ENCODE measurements at places on chromosomes 2 and 18.

DNA sequence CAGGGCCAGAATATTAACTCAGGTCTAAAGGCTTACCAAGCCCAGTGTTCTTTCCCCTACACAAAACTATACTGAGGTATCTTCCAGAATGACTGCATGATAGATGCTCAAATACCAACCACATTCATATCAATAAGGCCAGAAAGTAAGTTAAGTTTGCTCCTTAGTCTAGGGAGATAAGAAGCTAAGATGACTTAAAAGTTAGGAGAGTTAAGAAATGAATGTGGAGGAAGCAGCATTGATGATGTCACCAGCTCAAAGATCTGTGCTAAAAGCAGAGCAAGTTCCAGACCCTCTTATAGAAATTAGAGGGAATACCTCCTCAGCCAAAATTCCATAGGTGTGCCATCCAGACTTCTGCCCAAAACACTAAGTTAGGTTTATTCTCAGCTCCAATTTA lies 6.1 kb downstream of the PPP4R1 start:
- DNase-seq, result no peak

- DNase-seq, result no peak
Observed at GRCh38 chr2:111052621-111053020, 68.1 kb upstream of the BCL2L11 start.

- no peak for DNase-seq
Observed at GRCh38 chr18:8661754-8662559, 43.4 kb upstream of the MTCL1 start.

- DNase-seq, result no peak
Observed at GRCh38 chr2:231861288-231861931, 64.8 kb downstream of the NPPC start.

GRCh38 chr18:55014095-55014494 lies 54.8 kb upstream of the CCDC68 start:
- no peak for DNase-seq

DNA sequence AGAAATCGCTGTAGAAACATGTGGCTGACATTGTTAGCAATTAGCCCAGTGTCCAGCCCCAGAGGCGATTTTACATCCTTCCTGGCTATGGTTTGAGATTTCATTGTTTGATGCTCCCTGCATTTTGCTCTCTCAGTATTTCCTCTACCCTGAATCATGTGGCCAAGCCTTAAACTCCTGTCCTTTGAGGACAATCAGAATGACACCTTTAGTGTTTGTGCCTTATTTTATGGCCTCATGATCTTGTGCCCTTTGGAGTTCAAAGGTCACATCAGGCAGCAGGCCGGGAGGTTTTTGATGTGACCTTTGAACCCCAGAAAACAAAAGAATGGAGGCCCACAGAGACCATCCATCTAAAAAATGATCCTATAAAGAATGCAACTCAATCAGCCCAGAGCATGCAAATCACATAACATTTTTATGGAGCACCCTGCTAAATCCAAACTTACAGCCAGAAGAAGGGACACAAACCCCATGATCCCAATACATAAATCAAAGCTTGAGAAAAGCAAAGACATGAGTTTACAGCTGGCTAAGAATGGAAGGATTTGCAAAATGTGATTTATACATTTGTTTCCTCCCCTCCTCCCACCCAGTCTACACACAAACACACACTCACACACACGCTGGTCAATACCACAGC lies 52.5 kb downstream of the FECH start:
- DNase-seq, result no peak

DNA sequence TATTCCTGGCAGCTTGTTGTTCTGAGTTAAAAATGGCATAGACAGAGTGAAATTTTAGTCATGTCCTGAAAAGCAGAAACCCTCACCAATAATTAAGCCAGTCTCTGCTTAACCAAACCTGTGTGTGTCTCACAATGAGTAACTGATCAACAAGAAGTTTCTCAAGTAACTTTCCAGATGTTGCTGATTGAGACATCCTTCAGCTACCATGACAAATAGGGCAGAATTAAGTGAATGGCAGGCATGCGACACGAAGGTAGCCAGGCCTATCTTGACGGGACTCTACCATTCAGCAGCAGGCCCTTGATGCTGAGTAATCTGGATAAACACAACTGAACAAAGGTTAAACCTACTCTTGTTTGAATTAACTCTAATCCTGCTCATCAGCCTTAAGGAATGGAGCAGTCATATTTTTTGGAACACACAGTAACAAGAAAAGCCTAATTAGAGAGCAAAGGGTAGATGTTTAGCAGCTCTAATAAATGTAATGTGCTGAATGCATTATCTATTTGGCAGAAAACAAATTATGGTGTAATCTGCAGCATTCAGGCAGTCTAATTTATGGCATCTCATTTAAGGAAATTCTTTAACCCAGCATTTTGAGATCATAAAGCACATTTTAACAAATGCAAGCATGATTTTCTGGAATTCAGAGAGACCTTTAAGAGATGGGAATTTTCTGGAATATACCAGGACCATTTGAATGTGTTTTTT lies 159.5 kb upstream of the EPHA4 start:
- no peak for DNase-seq

DNA sequence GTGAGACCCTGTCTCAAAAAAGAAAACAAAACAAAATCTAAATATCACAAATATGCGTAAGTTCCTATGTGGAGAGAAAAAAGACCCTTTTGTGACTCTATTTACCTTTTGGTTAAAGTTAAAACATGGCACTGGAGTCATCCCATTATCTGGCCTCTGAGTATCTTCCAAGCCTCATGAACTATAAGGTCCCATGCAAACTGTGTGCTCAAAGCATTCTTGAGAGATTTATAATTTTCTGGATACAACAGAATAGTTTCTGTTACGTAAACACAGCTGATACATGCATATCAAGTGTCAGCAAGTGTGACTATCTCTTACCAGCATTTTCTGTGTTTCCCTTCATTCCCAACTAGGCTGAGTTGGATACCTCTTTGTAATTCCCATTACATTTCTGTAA lies 8.8 kb upstream of the NOSTRIN start:
- DNase-seq, result no peak

DNA sequence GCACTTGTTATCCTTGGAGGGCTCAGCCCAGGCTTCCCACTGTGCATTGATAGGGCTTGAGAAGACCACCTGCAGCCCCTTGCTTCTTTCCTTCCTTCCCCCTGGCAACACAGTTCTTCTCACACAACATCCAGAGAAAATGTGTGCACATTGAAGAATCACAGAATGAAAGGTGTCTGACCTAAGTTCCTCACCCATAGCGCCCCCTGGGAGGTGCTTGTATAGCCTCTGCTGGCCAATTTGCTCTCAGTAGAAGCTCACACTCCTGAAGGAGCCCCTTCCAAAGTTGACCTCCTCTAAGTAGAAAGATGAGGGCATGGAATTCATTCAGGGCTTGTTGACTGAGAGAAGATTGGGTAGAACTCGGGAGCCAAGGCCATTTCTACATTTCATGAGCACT lies 758.4 kb upstream of the KLHL29 start:
- no peak for DNase-seq

- DNase-seq, result no peak
Observed at GRCh38 chr2:173271825-173272224, 82.8 kb upstream of the CDCA7 start.

Measured in SIG-M5 (cell line).